Sciatic nerve (tissue), 2 donors: ENCODE measurements at places on chromosomes 13 and 19.

DNA sequence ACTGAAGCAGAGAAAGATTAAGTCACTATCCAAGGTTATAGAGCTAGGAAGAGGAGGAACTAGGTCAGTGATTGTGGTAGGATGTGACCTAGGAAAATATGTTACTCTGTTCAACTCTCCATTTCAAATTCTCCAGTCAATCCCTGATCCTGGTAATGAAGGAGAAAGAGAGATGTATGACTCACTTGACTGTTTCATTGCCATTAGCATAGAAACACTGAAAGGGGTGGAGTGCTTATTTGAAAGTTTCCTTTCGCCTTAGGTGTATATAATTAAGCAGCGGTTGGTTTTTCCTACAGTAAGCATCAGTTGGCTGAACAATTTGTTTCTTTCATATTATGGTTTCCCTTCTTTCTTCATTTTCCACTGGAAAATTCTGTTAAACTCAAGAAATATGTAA, 198.1 kb upstream of the CSNK1A1L start:
- no peak for DNase-seq

- DNase-seq = no peak
These were observed 306.5 kb downstream of the DLEU7 start for GRCh38 chr13:50537029-50537428.

DNA sequence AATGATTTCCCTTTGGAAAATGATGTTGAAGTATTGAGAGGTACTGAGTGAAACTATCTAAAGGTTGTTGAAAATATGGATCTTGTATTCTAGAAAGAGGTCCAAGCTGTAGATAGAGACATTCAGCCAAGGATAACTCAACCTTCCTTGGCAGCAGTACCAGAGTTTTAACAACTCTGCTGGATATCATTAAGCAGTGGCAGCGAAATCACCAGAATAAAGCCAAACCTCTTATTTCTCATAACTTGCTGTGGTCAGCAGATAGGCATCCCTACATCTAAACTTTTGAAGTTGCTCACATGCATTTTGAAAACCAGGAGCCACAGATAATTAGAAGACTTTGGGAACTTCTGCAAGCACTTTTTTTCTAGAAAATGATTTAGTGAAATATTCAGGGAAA, 559.8 kb downstream of the IRS2 start:
- no peak for DNase-seq

DNA sequence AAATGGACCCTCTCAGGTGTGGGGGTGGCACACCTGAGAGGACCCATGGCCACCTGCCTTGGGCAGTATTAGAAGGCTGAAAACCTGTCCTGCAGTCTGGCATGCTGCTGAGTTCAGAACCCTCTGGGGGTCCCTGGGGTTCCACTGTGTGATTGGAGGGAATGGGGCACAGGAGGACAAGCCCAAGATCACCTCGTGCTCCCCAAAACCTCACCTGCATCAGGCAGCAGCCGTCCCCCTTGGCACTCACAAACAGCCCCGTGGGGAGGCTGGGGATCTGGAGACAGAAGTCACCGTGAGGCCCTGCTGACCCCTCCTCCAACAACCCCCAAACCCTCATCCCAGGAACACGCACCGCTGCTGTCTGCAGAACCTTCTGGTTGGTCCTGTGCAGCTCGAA, 14.5 kb downstream of the F2RL3 start:
- no peak for DNase-seq

- no peak for DNase-seq
These were observed 17.8 kb downstream of the GATAD2A start for GRCh38 chr19:19423322-19423721.

- DNase-seq = no peak
These were observed 92.3 kb downstream of the TUBA3C start for GRCh38 chr13:19089315-19089714.

GRCh38 chr13:61612192-61612591, 196.5 kb upstream of the PCDH20 start:
- no peak for DNase-seq

DNA sequence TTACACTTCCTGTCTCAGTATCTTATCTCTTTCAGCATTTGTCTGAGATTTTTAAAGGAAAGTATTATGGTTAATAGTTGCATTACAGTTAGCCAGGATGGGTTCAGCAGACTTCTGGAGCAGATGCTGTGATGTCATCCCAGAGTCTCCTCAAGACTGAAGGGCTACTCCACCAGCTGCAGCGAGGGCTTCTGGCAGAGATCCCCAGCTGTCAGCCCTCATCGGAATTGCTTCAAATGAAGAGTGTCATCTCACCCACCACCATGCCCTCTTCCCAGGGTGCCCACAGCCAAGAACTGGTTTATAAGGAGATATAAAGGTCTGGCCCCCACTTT, 84.4 kb downstream of the FAM216B start:
- DNase-seq = no peak

- no peak for DNase-seq
These were observed 60.0 kb downstream of the FLT1 start for GRCh38 chr13:28434926-28435325.

DNA sequence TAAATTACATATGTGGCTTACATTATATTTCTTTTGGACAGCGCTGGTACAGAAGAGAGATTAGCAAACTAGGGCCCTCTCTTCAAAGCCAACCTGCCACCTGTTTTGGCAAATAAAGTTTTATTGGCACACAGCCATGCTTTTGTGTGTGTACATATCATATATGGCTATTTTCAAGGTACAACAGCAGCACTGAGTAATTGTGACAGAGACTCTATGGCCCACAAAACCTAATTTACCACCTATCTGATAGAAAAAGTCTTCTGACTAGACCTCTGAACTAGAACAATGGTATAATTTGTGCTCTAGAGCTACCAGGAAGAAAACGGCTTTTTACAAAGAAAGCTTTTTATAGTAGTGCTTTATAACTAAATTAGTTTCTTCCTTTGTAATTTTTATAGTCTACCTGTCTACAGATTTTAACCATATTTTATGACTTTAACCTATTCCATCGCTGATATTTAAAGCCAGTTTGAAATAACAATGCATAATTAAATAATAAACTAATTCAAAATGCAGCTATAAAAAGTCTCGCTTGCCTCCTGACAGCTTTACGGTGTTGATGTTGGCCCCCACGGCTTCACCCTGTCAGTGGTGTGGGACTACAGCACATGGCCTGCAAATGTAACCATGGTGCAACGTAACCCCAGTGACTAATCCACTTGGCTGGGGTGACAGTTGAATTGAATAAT, 17.7 kb upstream of the DPY19L3 start:
- no peak for DNase-seq

DNA sequence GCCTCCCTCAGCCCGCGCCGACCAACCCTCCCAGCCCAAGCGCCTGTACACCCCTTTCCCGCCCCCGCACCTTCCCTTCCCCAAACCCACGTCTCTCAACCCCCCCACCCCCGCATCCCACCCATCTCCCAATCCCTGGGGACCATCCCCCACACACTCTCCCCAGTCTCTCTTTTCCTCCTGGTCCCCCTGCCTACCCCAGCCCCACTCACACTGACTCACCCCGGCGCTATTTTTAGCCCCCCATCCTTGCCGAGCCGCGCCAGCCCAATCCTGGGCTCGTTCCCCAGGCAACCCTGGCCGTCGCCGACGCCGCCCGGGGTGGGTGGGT, 11.7 kb downstream of the CIC start:
- no peak for DNase-seq

DNA sequence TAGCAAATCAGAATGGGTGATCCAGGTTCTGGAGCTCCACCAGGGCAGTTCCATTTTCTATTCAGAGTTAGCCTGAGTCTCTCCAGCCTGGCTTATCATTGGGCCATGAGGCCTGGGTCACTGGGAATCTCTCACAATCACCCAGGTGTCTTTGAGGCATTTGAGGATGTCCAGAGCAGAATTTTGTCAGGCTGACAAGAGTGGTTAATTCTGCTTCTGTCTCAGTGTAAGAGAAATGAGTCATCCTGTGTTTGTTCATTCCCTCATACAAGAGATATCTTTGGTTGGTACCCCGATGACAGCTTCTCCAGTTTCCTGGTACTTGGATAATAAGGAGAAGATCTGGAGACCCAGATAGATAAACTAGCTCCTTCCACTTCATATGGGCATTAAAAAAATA, 10.4 kb downstream of the ZNF93 start:
- DNase-seq = no peak

DNA sequence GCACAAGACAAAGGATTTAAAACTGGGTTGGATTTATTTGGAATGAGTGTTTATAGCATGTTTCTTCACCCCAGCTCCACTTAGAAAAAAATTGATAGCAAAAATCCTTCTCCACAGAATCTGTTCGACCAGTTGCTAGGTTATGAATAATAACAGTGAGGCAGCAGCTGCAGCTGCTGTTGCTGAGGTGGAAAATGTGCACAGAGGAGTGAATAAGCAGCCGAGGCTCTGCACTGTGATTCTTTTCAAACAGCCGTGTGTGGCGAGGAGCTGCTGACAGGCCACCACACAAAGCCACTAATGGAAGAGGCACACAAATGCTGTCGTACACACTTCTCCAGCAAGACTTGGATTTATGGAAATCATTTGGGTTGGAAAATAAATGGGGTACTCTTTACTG, 6.4 kb upstream of the RASL11A start:
- DNase-seq = no peak
